Activated CD8-positive, alpha-beta memory T cell treated with anti-CD3 and anti-CD28 coated beads, Interleukin-2, amount 50 U/mL, for 4 hours (primary cell): ENCODE measurements at places on chromosomes 13 and 19.

DNA sequence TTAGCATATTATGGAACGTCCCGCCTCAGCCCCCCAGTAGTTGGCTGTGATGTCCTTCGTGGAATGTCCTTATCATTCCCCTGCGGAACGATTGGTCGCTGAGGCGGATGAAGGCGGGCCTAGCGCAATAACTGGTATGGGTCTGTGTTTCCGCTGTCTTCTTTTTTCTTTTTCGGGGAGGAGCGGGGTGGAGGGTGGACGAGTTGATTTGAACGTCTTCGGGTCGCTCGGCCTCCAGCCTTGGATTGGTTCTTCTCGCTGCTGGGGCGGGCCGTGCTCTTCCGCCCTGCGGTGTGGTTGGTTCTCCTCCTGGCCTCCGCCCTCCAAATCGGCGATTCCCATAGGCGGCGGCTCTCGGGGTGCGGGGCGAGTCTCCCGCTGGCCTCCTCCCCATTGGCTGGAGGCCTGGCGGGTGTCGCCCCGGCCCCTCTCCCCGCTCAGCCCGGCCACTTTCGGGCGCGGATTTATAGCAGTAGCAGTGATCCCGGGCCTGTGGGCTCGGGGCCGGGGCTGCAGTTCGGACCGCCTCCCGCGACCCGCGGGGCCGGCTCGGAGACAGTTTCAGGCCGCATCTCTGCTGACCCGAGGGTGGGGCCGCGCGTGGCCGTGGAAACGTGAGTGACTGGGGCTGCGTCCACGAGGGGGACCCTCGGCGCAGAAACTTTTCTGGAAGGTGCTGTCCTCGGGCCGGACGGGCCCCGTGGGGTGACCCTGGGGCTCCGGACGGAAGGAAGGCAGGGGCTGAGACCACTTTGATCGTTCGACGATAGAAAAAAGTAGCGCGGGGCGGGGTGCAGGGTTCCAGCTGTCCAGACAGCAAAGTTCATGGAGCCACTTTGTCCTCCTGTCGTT, 2.1 kb downstream of the ING1 start:
- peak; percentile 93 for DNase-seq

GRCh38 chr19:31146015-31146414, 203.2 kb downstream of the TSHZ3 start:
- no peak for DNase-seq

- no peak for DNase-seq
These were observed 1899.4 kb downstream of the PCDH9 start for GRCh38 chr13:65330691-65331090.

DNA sequence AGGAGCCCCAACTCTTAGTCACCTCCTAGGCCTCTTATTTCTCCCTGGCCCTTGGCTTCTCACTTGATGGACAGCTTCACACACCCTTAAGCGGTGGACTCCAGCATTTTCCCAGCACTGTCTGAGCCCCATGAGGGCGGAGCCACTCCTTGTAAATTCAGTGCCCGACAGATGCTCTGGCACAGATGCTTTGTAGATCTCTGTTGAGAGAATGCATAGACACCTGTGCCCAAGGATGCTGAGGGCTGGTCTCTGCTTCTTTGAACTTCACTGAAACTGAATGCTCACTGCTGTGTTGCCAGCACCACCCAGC, 3.3 kb downstream of the SYCN start:
- no peak for DNase-seq

DNA sequence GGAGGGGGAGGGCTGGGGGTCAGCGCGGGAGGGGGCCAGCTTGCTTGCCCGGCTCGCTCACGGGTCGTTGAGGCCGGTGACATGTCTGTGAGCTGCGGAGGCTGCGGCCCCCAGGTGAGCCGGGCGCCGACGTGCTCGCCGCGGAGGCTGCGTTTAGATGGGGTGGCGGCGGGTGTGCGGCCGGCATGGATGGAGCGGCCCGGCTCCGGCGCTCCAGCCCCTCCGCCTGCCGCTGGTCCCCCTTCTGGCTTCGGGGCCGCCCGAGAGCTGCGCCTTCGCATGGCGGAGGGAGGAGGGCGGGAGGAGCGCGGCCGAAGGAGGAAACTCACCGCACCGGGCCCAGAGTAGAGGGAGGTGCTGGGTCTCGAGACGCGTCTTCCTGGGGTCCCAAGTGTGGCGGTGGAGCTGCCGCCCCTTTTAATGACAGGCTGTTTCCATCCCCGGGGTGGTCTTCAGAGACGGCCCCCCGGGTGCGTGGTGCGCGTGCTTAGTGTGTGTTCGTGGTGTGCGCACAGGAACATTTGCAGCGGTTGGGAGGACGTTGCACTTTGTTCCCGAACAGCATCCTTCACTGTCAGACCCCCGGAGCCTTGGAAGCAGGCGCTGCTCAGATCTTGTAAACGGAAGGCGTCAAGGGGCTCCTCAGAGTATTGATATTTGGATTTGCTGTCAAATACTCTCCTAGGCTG, at the start of gene AKAP11:
Gene AKAP11, plus strand, starts transcription at position 38 of the 689 bp plus-strand sequence. CDS start 14,197 bp downstream, outside the sequence.
- peak; percentile 52 for DNase-seq

DNA sequence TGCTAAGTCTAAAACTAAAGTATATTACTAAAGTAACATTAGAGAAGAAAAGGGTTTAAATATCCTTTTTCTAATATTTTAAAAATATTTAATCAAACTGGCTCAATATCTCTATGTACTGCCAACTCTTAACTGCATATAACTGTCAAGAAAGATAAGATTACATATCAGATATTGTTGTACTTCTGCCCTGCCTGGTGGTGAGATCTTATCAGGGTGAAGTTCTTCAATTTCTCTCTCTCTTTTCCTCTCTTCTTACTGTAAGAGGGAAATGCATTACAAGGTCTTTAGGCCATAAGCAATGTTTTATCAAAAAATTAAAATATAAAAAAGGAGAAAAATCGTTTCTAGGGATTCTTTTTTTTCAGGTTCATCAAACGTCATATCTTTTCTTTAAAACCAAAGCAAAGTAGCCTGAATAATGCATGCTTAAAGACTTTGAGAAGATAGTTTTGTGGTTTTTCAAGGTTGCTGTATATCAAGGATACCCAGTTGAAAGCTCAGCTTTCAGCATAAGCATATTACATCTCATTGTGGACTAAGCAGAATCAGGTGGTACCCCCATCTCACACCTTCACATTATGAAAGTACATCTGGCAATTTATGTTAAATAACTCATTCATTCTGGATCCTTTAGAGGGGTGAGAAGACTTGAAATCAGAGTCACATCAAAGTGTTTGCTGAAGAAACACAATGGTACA, 1625.7 kb upstream of the SLC10A2 start:
- no peak for DNase-seq

- DNase-seq = no peak
These were observed 45.0 kb upstream of the RNF113B start for GRCh38 chr13:98222081-98222554.

DNA sequence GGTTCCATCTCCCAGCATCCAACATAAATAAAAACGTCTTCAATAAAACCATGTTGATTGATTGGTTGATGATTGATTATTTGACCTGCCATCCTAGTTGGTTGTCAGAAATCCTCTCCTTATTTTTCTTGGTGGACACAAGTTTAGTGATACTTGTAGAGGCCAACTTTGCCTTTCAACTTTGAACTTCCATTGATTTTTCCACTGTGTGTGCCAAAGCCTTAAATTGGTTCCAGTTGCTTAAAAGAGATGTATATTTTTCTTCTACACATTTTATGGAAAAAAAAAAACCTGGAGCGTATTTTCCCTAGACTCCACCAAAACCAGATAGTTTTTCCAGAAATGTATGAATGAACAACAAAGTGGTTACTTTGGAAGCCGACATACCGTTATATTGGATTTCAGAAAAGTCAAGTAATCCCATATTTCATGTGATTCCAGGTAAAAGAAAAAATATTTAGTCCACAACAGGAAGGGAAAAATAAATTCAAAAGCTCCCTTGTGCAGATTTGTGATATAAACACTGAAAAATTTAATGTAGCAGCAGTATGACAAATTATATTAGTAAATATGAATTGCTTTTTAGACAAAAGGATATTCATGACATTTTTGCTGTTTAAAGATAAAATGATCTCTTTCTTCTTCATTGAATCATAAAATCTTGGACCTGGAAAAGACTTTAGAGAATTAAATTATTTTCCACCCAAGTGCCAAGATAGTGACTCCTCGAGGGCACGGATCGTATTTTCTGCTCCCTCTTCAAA, 85.2 kb downstream of the MBNL2 start:
- no peak for DNase-seq

GRCh38 chr13:40116008-40116407, 460.5 kb downstream of the COG6 start:
- DNase-seq = peak; percentile 22

- peak; percentile 46 for DNase-seq
These were observed 632 bp upstream of the MTIF3 start for GRCh38 chr13:27450921-27451471.

- no peak for DNase-seq
These were observed 3.6 kb downstream of the ZNF121 start for GRCh38 chr19:9580728-9581127.

GRCh38 chr13:110380359-110381028, 73.4 kb downstream of the COL4A2 start:
- no peak for DNase-seq

DNA sequence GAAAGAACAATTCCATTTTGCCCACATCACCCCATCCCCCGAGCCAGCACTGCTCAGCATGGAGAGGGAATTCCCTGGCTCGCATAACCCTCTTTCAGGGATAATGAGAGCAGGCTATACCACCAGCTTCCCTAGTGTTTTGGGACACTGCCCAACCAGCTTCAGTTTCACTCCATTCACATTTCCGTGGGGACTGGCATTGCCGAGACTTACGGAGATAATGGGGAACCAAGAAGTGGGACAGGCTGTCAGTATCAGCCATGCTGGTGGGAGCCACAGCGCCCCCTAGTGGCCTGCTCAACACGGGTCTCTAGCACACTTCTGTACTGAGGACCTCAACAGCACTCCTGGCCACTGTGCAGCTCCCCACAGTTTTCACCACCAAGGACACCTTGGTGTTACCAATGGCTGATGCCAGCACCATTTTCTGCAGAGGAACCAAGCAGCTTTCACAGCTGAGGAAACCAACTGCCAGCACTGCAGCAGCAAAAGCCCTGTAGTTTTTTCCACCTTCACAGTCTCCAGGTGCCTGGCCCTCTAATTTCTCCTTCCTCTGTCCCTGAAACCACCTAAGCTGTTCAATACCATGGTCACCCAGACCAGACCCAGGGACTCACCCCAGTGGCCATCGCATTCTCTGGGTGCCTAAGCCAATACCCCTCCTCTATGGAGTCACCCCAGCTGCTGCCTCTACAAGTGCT, 23.7 kb downstream of the SLC6A16 start:
- DNase-seq = peak; percentile 81

DNA sequence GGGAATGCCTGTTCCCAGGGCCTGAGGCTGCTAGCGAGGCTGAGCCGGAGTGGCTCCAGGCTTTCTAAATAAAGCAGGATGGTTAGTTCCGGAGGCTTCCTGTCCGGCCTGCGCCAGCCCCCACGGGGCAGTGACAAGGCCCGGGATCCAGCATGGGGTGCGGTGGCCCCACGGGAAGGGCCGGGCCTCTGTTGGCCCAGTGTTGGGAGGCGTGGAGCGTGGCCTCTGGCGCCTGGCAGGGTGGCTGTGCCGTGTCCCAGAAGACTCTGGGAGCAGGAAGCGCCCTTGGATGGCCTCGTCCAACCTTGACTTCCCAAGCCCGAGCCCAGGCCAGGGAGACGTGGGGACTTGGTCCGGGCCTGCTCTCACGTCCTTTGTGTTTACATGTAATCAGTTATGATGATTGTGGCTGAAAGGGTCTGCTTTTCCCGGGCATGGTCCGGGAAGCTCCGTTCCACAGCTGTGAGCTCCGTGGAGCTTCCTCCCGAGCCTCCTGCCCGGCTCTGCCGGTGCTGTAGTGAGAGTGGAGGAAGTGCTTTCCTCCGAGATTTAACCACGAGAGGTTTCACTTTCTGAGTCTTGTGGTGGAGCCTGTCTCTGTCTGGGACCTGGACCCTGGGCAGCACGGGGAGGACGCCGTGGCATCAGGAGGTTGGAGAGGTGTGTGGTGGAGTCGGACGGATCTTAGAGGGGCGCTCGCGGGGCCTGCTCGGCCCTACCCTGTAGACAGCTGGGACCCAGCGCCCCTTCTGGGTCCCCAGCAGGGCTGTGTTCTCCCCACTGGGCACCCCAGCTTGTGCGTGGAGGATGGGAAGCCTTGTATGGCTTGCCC, 4.6 kb downstream of the GNA11 start:
- DNase-seq = no peak

DNA sequence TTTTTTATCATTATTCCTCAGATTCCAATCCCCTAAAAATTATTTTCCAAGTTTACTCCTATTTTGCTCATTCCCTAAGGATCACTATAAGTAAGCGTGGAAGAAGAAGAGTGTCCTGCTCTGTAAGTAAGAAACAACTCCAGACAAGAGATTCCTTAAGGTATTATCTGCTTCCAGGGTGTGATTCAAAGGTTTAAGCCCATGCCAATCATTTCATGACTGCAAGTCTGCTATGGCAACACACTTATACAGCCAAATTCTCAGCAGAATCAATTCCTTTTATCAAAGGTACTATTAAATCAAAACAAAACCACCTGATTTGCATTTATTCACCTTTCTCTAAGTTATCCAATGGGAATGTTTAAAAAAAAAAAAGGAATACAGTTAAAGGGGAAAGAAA, 43.7 kb downstream of the FOXO1 start:
- DNase-seq = no peak

DNA sequence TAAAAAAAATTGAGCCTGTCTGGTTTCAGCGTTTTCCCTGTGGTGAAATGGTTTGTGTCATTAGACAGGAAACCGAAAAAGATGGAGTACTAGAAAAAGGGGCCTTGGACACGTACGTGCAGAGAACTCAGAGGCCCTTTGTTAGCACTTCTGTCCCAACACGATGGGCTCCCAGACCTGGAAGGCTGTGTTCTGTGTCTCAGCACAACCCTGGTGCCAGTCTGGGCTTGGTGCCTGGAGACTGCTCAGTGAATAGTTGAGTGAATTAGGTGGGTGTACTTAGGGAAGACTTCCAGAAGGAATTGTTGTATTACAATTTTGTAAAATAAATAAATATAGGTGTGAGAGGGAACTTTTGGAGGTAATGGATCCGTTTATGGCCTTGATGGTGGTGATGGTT, 8.7 kb downstream of the ZNF71 start:
- no peak for DNase-seq

GRCh38 chr13:75685239-75685697, 49.1 kb downstream of the LMO7 start:
- no peak for DNase-seq

DNA sequence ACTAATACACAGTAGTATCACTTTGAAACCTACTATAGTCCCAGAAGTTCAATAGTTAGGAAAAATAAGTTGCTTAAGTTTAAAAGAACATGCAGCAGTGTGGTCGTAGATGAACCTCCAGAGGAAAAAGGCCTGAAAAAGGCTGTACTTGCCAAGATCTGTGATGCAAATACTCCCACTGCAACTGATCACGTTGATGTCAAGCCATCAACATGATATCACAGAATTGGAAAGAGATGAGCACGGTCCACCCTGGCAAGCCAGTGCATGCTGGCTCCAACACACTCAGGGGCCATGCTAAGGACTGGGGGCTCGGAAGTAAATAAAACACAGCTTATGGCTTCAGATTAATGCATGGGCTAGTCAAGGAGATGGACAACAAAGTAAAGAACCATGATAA, 71.8 kb upstream of the LRCH1 start:
- no peak for DNase-seq

DNA sequence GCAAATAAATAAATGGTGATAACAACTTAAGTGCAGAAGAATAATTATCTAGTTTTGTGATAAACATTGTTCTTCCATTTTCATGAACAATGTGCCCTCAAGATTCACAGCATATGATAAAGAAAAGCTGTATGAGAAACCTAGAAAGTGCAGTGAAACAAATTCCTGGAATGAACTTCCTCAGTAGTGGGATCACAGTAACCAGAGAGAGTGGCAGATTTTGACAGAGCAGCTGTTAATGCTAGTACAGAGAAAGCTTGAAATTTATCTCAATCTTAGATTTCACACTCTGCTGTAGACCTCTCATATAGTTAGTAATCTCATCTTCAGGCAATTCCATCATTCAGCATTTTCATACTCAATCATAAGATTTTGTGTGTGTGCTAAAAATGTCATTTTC, 664.9 kb downstream of the PCDH9 start:
- no peak for DNase-seq
